CD4-positive, alpha-beta T cell treated with Interleukin-6 at 100 ng/mL for 8 hours (primary cell): ENCODE measurements at places on chromosomes 7 and 10.

GRCh38 chr7:123537026-123537642 is 2.7 kb upstream of the IQUB start:
- peak; percentile 8 for DNase-seq

DNA sequence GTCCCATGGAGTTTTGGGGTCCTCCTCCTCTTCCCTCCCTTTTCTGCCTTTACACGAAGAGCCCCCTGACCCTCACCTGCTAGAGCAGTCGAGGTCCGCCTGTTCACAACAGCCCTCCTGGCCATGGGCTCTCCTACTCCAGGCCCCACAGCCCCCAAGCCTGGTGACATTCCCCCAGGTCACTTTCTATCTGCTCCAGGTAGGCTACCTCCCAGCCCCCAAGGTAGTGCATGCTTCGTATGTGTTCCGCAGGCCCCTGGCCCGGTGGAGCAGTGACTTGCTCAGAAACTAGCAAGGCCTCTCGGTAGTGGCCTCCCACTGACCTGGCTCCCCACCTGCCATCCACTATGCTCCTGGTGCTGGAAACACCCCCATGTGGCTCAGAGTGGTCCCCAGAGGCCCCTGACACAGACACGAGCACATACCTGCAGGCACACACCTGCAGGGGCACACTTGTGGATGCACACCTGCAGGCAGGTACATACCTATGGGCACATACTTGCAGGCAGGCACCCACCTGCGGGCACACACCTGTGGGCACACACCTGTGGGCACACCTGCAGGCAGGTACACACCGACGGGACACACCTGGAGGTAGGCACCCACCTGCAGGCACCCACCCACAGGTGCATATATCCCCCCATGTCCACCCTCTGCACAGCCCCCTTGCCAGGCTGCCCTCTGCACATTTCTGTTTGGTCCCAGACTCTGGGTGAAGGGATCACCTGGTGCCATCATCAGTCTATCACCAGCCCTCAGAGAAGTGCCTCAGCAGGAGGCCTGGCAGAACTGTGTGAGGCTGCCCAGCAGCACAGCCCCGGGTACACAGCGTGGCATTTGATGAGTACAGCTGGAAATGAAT is 322.5 kb downstream of the PTPRN2 start:
- DNase-seq: no peak

DNA sequence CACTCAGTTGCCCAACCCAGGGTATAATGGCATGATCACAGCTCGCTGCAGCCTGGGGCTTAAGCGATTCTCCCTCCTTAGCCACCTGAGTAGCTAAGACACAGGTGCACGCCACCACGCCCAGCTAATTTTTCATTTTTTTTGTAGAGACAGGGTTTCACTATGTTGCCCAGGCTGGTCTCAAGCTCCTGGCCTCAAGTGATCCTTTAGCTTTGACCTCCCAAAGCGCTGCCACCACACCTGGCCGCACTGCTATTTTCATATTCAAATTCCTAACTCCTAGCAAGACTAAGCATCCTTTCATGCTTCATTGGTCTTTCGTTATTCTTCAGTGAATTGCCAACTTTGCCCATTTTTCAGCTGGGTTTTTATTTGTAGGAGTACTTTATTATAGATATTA is 30.4 kb upstream of the DAGLB start:
- DNase-seq: no peak

DNA sequence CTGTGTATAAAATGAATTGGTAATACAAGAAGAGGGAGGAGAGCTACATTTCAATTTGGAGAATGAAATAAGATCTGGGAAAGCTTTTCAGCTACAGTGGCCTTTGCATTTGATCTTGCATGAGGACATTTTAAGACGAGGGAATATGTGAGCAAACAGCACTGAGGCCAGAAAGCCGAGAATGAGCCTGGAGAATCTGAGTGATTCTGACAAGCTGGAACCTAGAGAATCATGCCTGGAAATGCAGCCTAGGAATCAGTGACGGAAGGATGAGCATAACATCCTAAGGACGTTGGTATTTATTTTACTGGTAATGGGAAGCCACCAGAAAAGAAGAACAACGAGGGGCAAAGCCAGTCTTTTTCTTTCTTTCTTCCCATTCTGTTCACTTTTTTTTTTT is 44.3 kb downstream of the ARL5B start:
- DNase-seq: no peak
